ENCODE measurements at places on chromosomes 4 and X. TPM values are rescaled to one million over a fixed set of nuclear protein-coding genes. Genes with fewer than 3 reads are reported as not detected.

- no peak for DNase-seq
Observed at GRCh38 chr4:12562476-12563140, 921.5 kb downstream of the RAB28 start.

GRCh38 chr4:122151982-122152710 is at the start of gene BLTP1:
BLTP1 (plus strand) TSS chr4:122152331; CDS start chr4:122170648, 18,317 bp downstream.
- DNase-seq, result peak; percentile 83

GRCh38 chrX:84335121-84335520 is 147.1 kb upstream of the RPS6KA6 start:
- no peak for DNase-seq

HSFX1 gene
- 1.7 TPM for total RNA-seq

SLIT2 gene
- total RNA-seq, result 14.7 TPM

GRCh38 chr4:85166318-85166717 is 199.8 kb upstream of the WDFY3 start:
- DNase-seq, result no peak

GRCh38 chr4:107710493-107711459 is 9.3 kb downstream of the PAPSS1 start:
- DNase-seq, result no peak
